Upper lobe of left lung (tissue), 6 donors: ENCODE measurements at places on chromosomes 5 and 9. TPM values are rescaled to one million over a fixed set of nuclear protein-coding genes. Genes with fewer than 3 reads are reported as not detected.

NME5 gene
- total RNA-seq = 1.6 TPM

GRCh38 chr9:134066526-134066912 lies 1.3 kb downstream of the BRD3 start:
- H3K4me3 ChIP-seq = peak overlapping the region; percentile 95
- H3K27me3 ChIP-seq = no peaks in the 10 kb centered on the region
- DNase-seq = no peak
- H3K4me1 ChIP-seq = peaks cover 44% of the 10 kb centered on the region
- no peaks in the 10 kb centered on the region for H3K36me3 ChIP-seq

ABO gene
- total RNA-seq = 17.8 TPM

GRCh38 chr5:55671975-55672374 lies 40.1 kb downstream of the SLC38A9 start:
- H3K4me3 ChIP-seq = no peak overlapping the region
- peaks cover 3% of the 10 kb centered on the region for H3K4me1 ChIP-seq
- DNase-seq = no peak
- H3K27me3 ChIP-seq = no peaks in the 10 kb centered on the region
- no peak overlapping the region for H3K27ac ChIP-seq

PCSK5 gene
- 29.2 TPM for total RNA-seq

DNA sequence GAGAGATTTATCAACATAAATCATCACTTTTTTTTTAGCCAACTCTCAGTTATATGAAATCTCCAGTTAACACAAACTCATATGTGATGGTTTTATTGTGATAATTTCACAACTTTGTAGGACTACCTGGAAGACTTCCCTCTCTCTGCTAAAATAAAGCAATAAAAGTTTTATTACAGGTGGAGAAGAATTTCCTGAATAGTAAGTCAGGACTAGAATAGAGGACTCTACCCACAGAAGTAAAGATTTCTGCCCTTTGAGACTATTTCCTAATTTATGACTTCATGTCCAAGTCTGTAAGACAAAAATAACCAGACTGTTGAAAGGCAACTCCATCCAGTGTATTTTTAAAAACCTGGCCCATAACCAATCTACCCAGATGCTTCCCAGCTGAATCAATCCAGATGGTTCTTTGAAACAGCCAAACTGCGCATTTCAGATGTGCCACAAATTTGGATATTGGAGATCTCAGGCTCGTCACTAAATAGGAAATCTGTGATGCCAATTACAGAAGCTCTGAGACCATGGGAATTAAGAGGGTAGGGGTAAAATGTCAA lies 234.0 kb upstream of the NMUR2 start:
- H3K36me3 ChIP-seq = no peaks in the 10 kb centered on the region
- H3K27me3 ChIP-seq = no peaks in the 10 kb centered on the region
- no peak overlapping the region for H3K27ac ChIP-seq
- H3K4me1 ChIP-seq = no peaks in the 10 kb centered on the region

- DNase-seq = no peak
- H3K36me3 ChIP-seq = no peaks in the 10 kb centered on the region
- H3K4me3 ChIP-seq = no peak overlapping the region
Observed at GRCh38 chr5:851076-851475, 290 bp upstream of the ZDHHC11 start.

NDUFS6 gene
- 22.9 TPM for total RNA-seq

GRCh38 chr5:10726179-10726912 lies 34.7 kb downstream of the DAP start:
- peaks cover 22% of the 10 kb centered on the region for H3K4me1 ChIP-seq
- no peak for DNase-seq
- H3K27me3 ChIP-seq = no peaks in the 10 kb centered on the region
- H3K36me3 ChIP-seq = peaks cover 2% of the 10 kb centered on the region

DNA sequence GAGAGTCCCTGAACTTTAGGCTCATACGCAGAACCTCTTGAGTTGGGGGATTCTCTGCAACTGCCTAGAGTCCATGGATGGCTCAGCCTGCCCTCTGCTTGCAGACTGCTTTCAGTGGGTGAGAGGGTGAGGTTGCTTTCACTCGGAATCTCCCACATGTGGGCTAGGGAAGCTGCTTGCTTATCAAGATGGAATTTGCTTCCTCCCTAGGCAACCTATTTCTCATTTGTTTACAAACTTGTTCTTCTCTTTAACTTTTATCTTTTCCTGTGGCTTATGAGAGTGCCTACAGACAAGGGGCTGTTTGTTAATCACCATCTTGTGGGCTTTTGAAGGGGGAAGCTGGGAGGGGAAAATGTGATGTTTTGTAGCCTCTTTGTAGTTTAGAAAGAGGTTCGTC lies 10.0 kb downstream of the TLE4 start:
- no peaks in the 10 kb centered on the region for H3K36me3 ChIP-seq
- H3K27me3 ChIP-seq = no peaks in the 10 kb centered on the region
- H3K27ac ChIP-seq = no peak overlapping the region
- peaks cover 18% of the 10 kb centered on the region for H3K4me1 ChIP-seq
- DNase-seq = no peak
- H3K4me3 ChIP-seq = no peak overlapping the region

DNA sequence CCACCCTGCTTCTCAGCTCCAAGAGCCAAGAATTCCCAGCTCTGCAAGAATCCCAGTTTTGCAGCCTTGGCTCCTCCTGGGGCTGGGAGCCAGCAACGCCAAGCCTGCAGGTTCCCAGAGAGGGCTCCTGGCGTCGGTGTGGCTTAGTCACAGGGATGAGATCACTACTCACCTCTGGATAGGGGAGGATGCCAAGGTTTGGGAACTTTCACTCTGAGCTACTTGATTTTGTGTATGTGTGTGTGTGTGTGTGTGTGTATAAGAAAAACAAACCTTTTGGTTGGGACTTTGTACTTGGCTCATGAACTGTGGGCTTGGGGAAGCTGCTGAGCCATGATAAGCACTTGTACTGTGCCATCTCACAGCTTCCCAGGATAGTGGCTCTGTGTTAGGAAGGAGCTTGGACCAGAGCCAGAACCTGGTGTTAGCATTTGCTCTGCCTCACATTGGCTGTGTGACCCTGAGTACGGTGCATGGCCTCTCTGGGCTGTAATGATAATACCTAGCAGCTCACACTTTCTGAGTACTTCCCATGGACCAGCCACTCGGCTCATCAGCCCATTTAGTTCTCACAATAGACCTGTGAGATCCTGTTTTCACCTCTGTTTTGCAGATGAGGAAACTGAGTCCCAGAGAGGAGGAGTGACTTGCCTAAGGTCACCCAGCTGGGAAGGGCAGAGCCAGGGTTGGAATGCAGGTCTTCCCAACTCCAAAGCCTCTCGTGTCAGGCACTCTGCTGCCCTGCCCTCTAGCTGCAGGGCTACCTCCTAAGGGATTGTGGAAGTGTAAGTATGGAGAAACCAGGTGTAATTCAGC lies 41.4 kb upstream of the DAB2IP start:
- no peaks in the 10 kb centered on the region for H3K27me3 ChIP-seq
- DNase-seq = no peak
- H3K4me1 ChIP-seq = peaks cover 19% of the 10 kb centered on the region
